ENCODE measurements at places on chromosomes 7 and 10.

- DNase-seq = no peak
Measured at GRCh38 chr7:151316896-151317295, 24.7 kb upstream of the NUB1 start.

- no peak for DNase-seq
Measured at GRCh38 chr7:25669961-25670841, 441.9 kb upstream of the NPVF start.

GRCh38 chr7:20153999-20154398 lies 63.2 kb downstream of the MACC1 start:
- DNase-seq = no peak

- DNase-seq = no peak
Measured at GRCh38 chr7:55288070-55288824, 76.9 kb upstream of the LANCL2 start.

DNA sequence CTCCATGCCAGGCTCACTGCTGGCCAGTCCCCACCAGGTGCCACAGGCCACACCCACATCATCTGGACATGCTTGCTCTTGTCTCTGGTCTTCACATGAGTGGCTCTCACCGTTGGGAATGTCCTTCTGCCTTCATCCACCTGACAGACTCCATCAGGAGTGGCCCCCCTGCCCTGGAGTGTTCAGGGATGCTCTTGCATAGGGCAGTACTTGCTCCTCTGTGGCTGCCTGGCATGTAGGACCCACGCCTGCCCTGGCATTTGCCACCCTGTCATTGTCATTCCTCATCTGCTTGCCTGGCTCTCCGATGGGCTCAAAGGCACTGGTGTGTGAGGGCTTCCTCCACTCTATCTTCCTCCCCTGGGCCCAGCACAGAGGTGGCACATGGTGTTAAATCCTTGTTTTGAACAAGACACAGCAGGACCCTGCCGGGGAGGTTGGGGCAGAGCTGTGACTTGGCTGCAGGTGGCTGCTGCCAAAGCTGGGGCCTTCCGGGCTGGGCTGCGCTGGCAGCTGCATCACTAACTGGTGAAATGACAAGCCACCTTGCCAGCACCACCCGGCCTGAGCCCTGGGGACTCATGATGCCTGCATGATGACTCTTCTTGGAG lies 1.8 kb downstream of the SH2D4B start:
- DNase-seq = peak; percentile 56

DNA sequence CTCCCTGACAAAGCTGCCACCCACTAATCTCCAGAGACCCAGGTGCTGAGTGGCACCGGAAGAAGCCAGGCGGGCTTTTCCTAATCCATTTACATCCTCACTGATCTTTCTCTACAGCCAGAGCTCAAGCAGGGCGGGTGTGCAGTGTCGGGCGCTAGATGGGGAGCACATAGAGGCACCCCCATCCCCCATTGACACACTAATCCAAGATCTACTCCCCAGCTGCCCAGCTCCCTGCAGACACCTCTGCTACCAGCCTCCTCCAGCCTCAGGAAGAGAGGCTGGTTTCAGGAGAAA lies 22.2 kb downstream of the FRMPD2 start:
- DNase-seq = no peak

DNA sequence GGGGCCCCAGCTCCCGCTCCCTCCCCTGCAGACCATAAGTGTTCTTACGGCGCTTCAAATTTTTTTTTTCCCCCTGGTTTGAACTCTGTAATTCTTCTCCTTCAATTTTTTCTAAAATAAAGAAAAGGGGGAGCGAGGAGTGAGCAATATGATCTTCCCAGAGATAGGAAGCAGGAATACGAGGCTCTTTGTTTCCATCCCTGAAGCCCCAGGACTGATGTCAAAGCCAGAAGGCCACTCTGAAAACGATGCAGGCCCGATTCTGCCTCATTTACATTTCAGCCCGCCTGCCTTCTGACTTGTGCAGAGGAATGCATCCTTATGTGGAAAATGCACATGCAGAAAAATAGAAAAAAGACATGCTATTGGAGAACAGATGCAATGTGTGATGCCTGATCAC lies 401.5 kb upstream of the MKI67 start:
- no peak for DNase-seq

DNA sequence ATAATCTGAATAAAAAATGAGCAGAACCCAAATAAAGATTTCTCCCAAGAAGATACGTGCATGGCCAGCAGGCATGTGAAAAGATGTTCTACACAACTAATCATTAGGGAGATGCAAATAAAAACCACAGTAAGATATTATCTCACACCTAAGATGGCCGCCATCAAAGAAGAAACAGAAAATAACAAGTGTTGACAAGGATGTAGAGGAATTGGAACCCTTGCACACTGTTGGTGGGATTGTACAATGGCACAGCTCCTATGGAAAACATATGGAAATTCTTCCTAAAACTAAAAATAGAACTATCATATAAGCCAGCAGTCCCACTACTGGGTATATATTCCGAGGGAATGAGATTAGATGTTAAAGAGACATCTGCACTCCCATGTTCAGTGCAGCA lies 60.2 kb downstream of the R3HCC1L start:
- DNase-seq = no peak

DNA sequence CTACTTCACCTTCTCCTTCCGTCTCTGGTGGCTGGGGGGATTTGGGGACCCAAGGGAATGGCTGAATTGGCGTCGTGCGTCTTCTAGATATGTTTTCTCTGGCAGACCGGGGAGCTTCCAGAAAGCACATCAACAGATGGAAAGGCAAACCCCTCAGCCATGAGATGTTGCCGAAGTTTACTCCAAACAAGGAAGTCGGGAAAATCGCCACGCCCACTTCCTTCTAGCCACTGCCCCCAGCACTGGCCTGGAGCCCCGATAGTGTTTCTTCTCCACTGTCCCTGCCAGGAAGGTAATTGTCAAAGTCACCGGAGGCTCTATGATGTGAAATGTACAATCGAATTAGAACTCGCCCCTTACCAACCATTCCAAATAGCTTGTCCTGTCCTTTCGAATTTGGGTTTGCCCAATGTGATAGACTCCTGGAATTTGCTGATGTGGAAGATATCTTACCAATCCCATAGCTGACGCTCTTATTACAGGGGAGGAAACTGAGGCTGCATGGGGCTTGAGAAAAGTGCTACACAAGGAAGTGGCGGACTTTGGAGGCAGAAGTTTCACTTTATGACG lies 191.0 kb downstream of the LSM5 start:
- DNase-seq = no peak

DNA sequence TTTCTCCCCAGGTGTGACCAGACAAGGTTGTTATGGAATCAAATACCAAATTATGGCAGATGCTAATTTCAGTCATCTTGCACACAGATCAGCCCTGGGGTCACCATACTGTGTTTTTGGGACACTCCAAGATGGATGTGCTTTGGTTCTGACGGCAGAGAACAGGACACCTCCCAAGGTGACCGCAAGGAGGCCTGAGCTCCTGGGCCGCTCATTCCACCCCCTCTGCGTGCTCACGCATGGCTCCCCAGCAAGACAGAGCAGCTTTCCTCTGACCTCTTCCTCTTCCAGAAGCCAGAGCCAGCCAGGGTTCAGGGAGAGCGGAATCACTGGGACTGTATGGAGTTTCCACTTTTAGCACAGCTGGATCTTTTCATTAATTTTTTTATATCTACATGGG lies 402.8 kb downstream of the DNAJB6 start:
- DNase-seq = no peak

Measured in NCI-H510A (cell line).